ENCODE measurements at places on chromosomes 16 and 17.

GRCh38 chr17:17682293-17682736 is 1.1 kb downstream of the RAI1 start:
- no peak for DNase-seq

GRCh38 chr16:87550495-87550961 is 51.8 kb upstream of the JPH3 start:
- DNase-seq = no peak

- no peak for DNase-seq
These were observed 3.8 kb downstream of the PLD2 start for GRCh38 chr17:4810696-4811290.

DNA sequence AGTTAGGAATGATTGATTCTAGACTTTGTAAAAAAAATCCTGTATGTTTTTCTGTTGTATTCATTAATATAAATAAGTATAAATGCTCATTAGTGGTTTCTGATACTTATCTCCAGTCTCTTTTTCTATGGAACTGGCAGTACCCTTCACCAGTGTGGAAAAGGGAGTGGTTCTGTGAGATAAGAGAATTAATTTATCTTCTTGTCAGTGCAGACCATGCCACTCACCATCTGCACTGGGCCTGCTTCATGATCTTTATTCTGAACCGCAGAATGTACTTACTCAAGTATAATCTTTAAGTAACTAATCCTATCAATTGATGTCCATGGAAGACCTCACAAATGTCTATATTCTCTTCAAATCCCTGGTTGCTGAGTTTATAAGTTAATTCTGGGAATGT is 836.1 kb upstream of the CDH8 start:
- no peak for DNase-seq

DNA sequence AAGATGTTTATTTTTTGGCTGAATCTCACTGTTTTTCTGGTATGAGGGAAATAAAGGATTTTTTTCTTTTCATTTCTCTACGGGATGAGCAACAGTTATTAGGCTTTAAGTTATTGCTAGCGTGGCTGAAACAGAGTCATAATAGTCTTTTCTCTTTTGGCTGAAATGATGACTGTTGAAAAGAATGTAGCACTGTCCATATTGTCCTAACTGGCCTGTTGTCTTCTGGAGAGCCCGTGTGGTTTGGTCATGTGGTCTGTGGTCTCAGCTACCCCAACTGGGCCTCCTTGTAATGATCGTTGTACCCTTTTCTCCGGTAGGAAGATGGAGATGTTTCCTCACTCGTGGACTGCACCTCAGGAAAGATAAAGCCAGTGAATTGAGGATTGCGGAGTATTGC is 36.6 kb downstream of the EPN2 start:
- DNase-seq = no peak

- no peak for DNase-seq
These were observed 315.8 kb downstream of the MAF start for GRCh38 chr16:79284766-79285165.

DNA sequence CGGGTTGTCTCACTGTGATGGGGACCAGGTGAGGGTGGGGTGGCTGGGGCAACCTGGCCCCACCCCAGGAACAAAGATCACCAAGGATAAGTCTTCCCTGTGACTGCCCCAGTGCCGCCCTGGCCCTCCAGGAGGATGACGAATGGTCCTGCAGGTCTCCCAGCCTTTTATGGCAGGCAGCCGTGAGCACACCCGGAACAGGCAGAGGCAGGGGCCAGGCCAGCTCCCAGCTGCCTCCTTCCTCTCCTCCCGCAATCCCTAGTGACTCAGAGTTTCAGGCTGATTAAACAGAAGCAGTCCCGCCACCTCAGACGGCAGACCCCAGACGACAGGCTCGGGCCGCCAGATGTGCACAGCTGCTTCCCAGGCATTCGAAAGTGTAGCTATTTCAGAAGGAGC is 13.3 kb downstream of the JUP start:
- DNase-seq = peak; percentile 77

- no peak for DNase-seq
These were observed 31.3 kb upstream of the ABCC3 start for GRCh38 chr17:50603340-50603739.

GRCh38 chr17:57572062-57572461 is 173.0 kb downstream of the CCDC182 start:
- DNase-seq = no peak

- no peak for DNase-seq
These were observed 6.0 kb downstream of the PRKAR1A start for GRCh38 chr17:68518063-68518815.

DNA sequence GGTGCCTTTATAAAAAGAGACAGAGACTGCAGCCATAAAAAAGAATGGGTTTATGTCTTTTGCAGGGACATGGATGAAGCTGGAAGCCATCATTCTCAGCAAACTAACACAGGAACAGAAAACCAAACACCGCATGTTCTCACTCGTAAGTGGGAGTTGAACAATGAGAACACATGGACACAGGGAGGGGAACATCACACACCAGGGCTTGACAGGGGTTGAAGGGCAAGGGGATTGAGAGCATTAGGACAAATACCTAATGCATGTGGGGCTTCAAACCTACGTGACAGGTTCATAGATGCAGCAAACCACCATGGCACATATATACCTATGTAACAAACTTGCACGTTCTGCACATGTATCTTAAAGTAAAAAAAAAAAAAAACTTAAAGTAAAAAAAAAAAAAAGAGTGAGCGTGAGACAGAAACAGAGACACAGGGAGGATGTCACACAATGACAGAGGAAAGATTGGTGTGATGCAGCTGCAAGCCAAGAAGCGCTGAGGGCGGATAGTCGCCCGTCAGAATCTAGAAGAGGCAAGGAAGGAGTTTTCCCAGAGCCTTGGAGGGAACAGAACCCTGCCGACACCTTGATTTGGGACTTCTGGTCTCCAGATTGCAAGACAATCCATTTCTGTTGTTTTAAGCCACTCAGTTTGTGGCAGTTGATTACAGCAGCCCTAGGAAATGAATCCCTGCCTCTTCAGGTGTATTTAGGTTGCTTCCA is 27.4 kb upstream of the TNS4 start:
- no peak for DNase-seq

DNA sequence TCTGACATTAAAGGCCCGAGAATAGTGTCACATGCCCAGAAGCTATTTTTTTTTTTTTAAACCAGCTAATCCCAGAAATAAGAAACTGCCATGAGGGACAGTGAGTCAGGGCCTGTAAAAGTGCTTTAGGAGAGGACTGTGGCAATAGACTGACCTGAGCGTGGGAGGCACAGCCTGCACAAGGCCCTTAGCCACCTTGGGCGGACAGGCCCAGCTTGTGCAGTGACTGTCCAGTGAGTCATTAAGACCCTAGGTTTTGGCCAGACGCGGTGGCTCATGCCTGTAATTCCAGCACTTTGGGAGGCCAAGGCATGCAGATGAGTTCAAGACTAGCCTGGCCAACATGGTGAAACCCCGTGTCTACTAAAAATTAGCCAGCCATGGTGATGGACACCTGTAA is 343.0 kb upstream of the ZFHX3 start:
- no peak for DNase-seq

DNA sequence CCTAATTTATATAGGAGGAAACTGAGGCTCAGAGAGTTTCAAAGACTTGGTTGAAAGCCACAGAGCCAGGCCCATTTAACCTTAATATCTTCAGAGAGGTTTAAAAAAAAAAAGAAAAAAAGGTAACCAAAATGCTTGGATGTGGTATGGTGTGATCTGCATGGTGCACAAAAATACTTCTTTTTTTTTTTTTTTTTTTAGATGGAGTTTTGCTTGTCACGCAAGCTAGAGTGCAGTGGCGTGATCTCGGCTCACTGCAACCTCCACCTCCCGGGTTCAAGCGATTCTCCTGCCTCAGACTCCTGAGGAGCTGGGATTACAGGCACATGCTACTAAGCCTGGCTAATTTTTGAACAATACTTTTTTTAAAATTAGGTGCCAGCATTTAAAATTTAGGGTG is 101.8 kb downstream of the XYLT1 start:
- DNase-seq = no peak

GRCh38 chr17:17757391-17757791 is 76.1 kb downstream of the RAI1 start:
- no peak for DNase-seq
